ENCODE measurements at places on chromosomes 6 and 20.

DNA sequence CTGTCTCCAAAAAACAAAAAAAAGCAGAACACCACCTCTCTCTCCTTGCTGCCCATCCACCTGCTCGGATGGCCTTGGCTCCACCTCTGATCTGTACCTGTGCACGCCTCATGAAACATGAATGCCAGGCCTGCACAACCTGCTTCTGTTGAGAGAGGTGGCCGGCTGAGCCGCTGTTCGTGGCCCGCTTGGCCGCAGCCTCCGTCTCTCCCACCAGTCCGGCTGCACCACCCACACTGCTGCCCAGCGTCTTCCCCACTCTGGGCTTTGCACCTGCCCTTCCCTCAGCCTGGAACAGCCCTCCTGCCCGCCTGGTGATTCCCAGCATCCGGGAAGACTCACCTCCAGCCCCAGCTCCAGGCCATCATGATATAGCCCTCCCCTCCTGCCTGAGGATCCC is 12.2 kb upstream of the ZBTB46 start:
- DNase-seq = no peak

- no peak for DNase-seq
Measured at GRCh38 chr20:7346026-7346425, 578.5 kb downstream of the BMP2 start.

DNA sequence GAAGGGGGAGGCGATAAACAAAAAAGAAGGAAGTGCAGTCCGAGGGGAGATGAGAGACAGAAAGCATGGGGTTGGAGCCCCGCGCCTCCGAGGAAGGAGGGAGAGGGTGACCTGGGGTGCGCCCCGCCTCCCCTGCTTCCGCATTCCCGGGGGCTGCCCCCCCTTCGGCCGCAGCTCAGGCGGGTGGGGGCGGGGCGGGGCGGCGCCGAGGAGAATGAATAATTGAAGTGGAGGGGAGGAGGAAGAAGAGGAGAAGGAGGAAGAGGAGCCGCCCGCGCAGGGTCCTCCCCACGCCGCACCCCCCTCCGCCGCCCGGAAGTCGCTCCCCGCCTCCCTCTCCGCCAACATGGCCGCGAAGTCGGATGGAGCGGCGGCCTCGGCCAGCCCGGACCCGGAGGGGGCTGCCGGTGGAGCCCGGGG is at the start of gene XKR7:
Gene XKR7, plus strand, starts transcription at position 322 of the 420 bp plus-strand sequence. Its CDS starts 25 bp downstream, at position 347.
- no peak for DNase-seq

GRCh38 chr6:87110636-87111035 is 15.7 kb upstream of the CGA start:
- no peak for DNase-seq

- no peak for DNase-seq
Measured at GRCh38 chr20:50642288-50642803, 49.0 kb downstream of the RIPOR3 start.

- no peak for DNase-seq
Measured at GRCh38 chr6:113539202-113539601, 317.9 kb upstream of the MARCKS start.

DNA sequence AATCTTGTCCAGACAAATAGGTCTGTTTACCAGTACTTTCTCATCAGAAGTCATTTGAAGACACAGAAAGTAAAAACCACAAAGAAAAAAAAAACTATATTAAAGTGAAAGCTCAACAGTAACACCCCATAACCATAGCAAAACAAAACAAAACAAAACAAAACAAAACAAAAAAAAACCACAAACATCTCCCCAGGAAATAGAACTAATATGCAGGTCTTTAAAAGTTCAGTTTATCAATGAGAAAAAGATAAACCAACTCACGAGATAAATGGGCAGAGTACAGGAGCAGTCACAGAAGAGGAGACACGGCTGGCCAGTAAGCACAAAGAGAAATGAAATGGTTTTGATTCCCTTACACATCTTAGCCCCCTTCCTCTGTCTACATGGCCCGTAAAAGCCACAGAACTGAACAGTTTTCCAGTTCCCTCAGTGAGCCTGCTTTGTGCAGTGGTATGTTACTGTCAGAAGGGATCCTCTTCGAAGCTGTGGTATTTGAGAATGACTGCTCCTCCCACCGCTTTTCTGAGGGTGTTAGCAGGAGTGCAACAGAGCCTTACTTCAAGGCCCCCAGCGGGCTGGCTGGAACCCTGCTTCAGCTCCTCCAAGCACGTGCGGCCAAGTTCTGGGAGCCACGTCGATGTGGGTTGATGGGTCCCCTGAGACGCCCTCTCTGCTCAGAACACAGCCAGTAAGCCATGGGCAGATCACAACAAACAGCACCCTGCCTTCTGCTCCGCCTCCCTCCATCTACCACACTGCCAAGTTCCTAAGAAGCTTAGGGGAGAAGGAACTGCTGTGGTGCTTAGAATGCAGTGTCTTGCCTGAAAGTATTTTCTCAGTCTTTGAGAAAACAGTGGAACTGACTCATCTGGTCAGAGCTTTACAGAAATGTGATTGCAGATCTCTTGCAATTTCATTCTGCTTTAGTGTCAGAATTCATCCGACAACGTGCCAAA is 14.0 kb downstream of the UST start:
- DNase-seq = no peak

- DNase-seq = no peak
Measured at GRCh38 chr6:31652925-31653724, 664 bp upstream of the BAG6 start.

- DNase-seq = no peak
Measured at GRCh38 chr6:113642001-113642713, 215.0 kb upstream of the MARCKS start.

GRCh38 chr6:52059821-52060220 is 27.6 kb downstream of the PKHD1 start:
- no peak for DNase-seq

- no peak for DNase-seq
Measured at GRCh38 chr6:107560657-107561056, 70.7 kb downstream of the SOBP start.

DNA sequence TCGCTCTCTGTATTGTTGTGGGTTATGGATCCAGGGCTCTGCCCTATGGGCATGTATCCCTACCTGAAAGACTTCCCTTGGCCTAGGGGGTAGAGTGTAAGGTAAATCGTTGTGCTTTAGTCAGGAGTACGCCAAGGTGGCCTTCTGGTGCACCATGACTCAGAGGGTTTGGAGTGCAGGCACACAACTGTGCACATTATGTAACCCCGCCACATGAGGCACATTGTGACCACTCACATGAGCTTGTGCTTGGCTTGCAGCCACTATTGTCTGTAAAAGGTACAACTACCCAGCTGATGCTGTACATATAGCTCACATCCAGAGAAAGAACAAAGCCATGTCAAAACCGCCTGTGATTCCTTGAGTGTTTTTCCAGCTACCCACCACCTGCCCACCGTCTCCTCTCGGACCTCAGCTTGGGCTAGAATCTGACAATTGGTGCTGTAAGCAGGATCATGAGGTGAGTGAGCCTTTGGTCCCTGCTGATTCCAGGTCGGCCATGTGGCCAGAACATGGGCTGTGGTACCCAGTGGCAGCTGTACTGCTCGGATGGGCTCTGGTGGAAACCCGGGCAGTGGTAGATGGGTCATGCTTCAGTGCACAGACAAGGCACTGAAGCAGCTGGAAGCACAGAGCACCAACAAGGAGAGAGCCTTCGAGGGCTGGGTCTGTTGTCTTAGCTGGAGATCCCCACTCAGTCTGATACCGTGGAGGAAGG is 33.8 kb downstream of the HDDC2 start:
- DNase-seq = no peak

GRCh38 chr6:125067552-125067951 is 86.0 kb upstream of the TPD52L1 start:
- no peak for DNase-seq

DNA sequence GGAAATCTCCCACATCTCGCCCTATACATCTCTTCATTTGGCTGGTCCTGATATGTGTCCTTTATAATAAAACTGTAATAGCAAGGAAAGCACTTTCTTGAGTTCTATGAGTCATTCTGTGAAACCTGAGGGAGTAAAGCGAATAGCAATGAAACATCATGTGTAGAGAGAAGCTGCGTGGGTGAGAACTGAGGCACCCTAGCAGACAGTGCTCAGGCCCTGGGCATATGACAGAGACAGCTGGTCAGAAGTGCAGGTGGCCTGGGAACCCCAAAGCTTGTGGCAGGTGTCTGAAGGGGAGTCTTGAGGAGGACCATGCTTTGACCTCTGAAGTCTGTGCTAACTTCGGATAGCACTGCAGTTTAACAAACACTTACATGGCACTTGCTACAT is 1.3 kb upstream of the BLOC1S5 start:
- DNase-seq = no peak

DNA sequence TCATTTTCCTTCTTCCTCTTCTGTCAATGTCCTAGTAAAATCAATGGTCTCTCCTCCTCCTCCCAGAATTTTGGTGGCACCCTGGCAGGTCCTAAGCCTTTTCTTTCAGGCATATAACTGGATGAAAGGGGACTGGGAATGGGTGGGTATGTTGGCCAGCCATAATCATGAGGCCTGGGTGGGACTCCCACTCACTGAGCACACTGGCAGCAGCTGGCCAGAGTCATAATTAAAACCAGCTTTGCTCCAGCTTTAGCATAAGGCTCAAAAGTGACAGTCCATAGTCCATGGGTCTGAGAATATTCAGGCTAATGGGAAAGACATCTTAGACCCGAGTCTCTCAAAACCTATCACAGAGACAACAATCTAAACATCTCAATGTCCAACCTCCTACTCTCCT is 190.0 kb upstream of the BTBD3 start:
- no peak for DNase-seq

GRCh38 chr6:167827583-167828324 is 1.0 kb downstream of the AFDN start:
- DNase-seq = no peak

- no peak for DNase-seq
Measured at GRCh38 chr20:3652221-3652620, 11.0 kb downstream of the GFRA4 start.

DNA sequence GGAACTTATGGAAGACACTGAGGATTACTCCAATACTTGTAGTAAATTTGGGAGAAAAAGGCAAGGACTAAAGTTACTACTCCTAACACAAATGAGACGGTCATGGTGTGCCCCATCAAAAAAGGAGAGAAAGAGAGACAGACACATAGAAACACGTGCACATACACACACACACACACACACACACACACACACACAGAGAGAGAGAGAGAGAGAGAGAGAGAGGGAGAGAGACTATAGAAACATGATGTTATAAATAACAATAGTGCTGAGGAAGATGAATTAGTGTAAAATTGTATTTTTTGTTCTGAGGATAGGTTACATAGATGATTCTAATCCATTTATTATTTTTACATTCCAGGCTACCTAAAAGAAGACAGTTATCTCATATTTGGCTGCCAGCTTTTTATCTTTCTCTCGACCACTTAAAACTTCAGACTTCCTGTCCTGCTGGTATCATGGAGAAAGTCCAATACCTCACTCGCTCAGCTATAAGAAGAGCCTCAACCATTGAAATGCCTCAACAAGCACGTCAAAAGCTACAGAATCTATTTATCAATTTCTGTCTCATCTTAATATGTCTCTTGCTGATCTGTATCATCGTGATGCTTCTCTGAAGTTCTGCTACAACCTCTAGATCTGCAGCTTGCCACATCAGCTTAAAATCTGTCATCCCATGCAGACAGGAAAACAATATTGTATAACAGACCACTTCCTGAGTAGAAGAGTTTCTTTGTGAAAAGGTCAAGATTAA is 10.5 kb downstream of the PLN start:
- no peak for DNase-seq

- DNase-seq = no peak
Measured at GRCh38 chr6:154791556-154792317, 58.5 kb downstream of the SCAF8 start.

DNA sequence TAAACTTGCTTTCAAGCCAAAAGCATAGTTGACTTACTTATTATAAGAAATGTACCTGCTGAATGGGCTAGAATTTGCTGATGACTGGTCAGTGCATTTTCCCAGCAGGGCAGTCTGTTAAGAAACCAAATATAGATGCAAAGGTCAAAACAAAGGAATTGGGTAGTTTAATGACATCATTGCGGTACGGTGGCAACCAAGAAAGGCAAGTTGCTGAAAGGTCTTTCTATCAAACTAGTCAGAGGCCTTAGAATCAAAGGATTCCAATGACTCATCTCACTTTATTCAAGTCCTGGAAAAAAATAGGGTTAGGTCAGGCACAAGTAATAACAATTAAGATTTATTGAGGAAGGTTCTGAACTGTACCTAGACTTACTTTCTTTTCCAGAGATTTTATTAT is 76.4 kb downstream of the KIZ start:
- no peak for DNase-seq

DNA sequence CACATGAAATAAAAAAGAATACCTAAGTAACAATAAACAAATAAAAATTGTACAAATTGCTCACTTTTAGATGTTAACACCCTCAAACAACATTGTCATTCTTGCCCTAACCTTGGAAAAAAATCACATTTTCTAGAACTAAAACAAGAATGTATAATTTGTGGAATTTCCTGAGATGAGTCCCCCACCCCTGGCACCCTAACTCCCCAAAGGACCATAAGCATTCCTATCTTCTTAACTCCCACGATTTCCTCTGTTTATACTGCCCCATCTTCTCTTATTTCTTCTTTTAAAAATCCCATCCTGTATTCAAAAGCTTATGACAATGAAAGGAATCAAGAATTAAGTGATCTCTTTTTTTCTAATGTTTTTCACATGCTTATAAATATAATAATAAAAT is 70.9 kb downstream of the IBTK start:
- no peak for DNase-seq

DNA sequence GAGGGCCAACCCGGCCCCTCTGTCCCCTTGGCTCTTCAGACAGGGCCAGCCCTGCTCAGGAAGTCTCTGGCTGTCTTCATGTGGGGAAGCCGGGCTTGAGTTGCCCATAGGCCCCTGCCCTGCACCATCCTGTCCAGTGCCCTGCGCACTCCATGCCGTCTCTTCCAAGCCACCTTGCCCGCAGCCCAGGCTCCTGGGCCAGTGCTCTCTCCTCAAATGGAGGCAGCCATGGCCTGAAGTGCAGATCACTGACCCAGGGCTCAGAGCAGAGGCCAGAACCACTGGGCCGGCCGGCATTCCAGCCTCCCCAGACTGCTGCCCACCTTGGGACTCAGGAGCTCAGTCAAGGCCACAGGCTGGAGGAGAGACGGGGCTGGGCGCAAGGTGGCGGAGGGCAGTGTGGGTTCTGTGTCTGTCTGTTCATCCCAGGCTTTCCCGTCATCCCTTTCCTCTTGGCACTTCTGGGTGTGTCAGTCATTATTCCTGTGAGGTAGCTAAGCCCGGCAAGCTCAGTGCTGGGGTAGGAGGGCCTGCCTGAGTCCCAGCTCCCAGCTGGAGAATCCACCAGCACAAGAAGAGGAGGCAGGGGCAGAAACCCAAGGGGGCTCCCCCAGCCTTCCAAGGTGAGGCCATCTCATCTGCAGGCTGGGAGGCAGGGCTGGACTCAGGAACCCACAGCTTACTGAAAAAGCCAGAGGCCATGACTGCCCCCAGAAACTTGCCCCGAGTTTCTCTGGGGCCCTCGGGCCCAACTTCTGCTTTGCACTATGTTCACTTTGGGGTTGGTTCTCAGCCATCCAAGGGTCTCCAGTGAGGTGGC is 22.4 kb downstream of the SDCBP2 start:
- DNase-seq = no peak

GRCh38 chr20:699811-700338 is 24.3 kb upstream of the SCRT2 start:
- DNase-seq = no peak

Measured in stimulated activated CD4-positive, alpha-beta T cell treated with anti-CD3 and anti-CD28 coated beads, TNF-alpha, amount 100 ng/mL, for 1 hour (primary cell).